Astrocyte (in vitro differentiated cells and primary cell): ENCODE measurements at places on chromosomes 11 and 22.
A peak's percentile ranks its signal among the peaks of the same experiment; 100 is the strongest.

DNA sequence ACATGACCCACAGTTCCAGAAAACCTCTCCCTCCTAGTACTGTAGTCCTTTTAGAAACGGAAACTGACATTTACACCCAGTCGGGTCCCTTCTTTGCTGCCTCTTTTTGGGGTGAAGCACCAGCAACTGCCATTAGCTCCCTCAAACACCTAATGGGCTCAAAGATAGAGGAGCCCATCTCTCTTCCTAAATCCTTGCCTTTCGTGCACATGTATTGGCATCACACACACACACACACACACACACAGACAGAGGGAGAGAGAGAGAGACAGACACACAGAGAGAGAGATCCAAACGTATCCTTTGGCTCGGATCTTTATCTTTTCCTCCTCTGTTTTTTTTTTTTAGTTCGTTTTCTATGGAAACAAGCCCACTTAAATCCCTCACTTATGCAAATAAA, 716 bp downstream of the GRM5 start:
- DNase-seq, result no peak

DNA sequence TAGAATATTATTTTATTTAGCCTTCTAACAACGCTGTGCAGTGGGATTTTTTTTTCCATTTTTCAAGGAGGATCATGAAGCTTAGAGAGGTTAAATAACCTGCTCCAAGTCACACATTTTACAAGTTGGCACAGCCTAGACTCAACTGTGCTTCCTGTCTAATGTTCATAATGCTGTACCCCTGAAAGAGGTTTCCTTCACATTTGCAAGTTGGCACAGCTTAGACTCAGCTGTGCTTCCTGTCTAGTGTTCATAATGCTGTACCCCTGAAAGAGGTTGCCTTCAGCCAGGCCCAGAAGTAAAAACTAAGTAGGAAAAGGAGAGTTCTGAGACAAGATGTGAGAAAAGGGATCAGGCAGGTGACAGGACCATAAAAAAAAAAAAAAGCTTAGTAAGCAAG, 7.9 kb upstream of the HEPACAM start:
- no peak for DNase-seq

DNA sequence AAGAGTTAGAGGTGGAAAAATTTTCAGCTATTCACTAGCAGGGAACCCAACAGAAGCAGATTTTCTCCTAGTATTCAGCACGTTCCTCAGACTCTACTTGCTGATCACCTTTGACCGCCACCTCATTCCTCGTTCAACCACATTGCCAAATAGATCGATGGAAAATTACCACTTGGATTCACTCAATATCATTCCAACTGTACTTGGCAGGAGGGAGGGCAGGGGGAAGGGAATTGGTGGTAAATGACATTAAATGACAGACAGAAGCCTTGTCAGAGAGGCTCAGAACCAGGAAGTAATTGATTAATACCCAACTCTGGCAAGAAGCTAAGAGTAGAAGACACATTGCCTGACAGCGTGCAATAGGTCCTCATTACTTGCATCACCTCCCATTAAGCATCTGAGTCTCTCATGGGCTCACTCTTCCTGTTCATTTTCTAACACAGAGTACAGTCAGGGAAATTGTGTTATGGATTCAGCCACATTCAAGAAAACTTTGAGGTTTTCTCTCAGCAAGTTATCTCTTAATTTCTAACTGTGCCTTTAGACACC, 240.5 kb upstream of the FAT3 start:
- DNase-seq, result peak; percentile 38

DNA sequence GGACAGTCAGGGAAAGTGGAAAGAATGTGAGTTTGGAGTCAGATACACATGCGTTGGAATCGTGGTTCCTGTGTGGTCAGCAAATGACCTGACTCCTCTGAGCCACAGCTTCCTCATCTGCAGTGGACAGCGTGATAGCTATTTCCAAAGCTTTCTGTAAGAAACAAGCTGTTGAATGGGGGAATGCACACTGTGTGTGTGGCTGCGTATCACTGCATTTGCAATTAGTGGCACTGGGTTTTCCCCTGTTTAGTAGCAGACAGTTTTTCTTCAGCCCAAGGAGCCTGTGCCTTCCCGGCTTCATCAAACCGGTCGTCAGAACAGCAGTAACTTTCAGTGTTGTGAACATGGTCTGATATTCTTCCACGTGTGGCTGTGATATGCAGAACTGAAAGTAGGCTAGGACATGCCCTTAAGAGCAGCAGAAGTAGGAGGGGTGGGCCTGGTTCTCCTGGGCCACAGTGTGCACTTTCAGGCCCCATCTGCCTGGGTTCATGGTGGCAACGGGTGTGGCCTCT, 121.5 kb downstream of the RRAS2 start:
- DNase-seq, result no peak

DNA sequence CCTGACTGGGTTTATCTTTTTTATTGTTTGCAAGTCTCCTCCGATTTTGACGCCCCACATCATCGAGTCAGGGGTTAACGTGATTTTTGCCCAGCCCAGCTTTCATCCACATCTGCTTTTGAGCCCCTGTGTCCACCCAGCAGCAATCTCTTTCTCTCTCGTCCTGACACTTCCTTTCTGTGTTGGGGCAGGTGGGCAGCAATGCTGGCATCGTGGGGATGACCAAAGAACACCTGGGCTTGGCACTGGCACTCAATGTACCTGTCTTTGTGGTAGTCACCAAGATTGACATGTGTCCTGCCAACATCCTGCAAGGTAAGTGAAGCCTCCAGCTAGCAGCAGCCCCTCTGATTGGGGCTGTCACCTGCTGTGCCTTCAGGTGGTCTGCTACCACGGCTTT, 15.8 kb downstream of the GTPBP1 start:
- DNase-seq, result no peak

DNA sequence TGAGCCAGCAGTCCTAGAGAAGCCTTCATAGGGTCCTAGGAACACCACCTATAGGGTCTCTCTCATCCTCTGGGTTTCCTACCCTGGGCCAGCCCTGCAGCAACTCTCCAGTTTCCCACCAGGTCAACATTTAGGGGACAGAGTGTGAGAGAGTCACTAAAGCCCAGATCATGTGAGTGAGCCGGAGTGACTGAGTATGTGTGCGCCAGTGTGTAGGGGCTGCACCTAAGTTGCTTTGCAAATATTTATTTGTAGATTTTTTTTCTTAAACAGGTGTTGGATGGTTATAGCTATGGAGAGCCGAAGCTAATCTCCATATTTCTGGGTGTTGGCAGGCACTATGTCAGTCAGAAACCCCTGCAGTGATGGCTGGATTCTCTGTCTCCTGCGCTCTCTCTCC, 232.5 kb upstream of the NCAM1 start:
- no peak for DNase-seq

GRCh38 chr11:10935015-10935559, 77.2 kb upstream of the ZBED5 start:
- DNase-seq, result no peak

DNA sequence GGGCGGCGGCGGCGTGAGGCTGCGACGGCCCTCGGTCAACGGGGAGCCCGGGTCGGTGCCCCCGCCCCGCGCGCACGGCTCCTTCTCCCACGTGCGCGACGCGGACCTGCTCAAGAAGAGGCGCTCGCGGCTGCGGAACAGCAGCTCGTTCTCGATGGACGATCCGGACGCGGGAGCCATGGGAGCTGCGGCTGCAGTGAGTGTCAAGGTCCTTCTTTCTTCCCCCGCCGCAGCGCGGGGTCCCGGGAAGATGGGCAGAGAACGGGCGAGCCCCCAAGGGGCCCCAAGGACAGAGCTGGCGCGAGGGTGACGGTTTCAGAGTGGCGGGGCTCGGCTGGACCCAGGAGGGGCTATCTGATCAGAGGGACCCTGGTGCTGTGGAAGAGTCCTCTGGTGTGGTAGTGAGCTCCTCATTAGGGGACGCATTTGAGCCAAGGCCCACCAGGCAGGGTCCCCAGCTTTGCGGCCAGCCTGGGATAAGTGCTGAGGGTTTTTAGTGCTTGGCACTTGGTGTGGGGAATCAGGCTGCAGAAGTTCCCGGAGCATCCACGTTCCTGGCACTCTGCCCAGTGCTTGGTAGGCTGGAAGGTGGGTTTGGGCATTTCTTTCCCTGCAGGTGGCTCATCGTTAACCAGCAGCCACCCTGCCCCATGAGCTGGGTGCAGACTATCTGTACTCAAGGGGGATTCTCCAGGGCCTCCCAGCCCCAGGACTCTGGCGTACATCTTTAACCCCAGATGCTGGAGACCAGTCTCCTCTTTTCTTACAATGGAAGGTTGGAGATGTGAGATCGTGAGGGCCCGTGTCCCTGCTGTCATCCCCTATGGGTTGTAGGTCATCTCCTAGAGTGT, 9.8 kb downstream of the EHBP1L1 start:
- no peak for DNase-seq

GRCh38 chr11:64542172-64543125, 48.6 kb upstream of the SLC22A12 start:
- no peak for DNase-seq

- DNase-seq, result no peak
Measured at GRCh38 chr11:72014761-72015320, 16.1 kb downstream of the IL18BP start.

DNA sequence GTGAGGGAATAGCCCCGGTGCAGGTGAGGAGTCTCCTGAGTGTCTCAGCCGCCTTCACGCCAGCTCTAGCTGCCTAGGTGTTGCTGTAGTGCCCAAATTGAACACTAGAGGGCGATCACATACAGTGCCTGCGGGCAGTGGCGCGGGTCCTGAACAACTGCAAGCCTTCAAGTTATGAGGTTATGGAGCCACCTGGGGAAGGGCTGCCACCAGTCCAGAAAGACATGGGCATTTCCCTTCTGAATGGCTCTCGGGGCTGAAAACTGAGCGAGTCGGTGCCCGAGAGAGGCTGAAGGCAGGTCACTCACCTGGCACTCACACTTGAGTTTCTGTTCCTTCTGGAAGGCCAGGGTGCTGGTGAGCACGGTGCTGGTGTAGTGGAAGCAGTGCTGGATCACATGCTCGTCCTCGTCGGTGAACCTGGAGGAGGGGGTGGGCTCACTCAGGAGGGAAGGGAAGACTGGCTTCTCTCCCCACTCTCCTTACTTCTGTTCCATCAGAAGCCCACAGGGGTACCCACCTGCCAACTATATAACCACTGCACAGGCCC, 88.4 kb downstream of the PDE2A start:
- DNase-seq, result no peak

- no peak for DNase-seq
Measured at GRCh38 chr22:37801946-37802309, 5.8 kb upstream of the GCAT start.

DNA sequence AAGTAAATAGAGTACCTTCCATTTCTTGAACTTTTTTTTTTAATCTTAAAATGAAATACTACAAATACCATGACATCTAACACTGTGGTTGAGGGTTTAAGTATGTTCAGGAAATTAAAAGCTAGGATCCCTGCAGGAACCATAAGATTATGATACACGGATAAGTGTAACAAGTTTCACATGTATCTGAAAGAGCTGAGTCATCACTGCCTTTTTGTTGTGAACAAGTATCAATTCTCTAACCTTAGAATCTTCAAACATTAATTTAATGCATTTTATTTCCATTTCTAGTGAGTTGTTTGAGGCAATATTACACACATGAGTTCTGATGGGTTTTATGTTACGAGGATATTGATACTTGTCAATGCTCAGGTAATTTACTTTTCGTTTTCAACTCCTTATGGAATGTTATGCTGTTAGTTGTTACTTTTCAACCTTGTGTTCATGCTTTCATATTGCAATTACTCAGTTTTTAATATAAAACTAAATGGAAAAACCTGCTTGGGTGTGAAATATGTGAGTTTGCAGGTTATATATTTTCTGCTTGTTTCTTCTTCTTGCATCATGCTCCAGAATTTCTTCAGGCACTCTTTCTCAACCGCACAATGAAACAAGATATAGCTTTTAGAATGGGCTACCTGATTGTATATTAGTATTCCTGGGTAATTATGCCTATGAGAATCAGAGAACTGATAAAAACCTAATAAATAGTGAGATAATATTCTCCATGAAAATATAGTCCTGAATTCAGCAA, 361.3 kb upstream of the MTNR1B start:
- DNase-seq, result no peak
